ENCODE measurements at places on chromosomes 5 and 9. TPM values are rescaled to one million over a fixed set of nuclear protein-coding genes. Genes with fewer than 3 reads are reported as not detected.
A peak's percentile ranks its signal among the peaks of the same experiment; 100 is the strongest.

DNA sequence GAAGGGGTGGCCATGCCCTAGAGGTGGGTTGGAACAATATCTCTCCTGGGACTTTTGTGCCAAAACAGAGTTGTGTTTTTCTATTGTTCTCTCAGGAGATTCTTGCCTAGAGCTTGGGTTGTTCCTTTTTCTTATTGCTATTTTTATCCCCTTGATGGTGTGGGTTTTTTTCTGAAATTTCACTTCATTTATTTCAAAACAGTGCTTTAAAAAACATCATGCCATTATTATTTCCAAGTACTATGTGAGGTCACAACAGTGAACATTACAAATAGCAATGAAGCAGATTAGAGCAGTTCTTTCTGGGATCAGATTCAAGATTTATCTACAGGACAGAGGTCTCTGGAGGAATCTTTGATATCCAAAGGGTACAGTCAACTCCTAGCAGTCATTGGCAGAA, 76.6 kb downstream of the ACTBL2 start:
- DNase-seq: no peak

DNA sequence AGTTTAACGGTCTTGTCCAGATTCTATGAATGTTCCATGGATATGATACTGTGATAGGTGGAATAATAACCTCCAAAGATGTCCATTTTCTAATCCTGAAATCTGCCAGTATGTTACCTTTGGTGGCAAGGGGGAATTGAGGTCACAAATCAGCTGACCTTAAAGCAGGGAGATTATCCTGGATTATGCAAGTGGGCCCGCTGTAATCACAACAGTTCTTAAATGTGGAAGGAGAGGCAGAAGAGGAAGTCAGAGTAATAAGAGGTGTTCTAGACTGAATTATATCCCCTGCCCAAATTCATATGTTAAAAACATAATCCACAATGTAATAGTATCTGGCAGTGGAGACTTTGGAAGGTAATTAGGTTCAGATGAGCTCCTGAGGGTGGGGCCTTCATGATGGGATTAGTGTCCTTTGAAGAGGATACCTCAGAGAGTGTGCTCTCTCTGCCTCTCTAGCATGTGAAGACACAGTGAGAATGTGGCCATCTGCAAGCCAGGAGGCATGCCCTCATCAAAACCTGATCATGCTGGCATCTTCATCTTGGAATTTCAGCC, 47.6 kb upstream of the ZFAND5 start:
- no peak for DNase-seq

DNA sequence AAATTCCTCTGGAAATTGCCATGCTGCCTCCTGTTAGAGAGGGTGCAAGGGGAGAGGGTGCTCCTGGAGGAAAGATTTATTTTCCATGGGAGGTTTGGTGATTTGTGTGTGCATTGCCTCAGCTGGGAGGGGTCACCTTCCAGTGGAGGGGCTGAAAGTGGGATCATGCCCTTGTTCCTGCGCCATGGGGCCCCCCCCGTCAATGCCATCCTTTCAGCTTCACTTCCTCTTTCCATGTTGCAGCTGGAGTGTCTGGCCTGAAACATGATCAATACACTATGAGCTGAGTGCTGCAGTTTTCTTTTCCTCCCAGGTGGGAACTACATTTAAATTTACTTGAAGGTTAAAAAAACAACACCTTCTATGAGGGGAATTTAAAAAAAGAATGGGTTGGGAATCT, 176.8 kb downstream of the MELK start:
- no peak for DNase-seq

DNA sequence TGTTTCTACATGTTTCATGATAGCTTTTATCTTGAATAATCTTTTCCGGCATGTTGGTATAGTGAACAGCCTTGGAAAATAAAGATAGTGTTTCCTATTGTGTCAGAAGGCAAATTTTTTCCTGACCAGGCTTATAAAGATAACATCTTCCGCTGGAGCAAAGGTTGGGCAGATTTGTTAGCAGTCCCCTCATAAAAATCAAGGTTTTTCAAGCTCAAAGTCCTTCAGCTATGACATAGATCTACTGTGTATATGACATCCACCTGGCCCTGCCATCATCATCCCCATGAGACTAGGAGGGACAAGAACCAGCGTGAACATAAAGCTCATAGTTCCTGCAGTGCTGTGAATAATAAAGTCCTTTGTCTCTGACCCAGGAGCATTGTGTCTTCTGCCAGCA, 30.4 kb upstream of the OTULINL start:
- no peak for DNase-seq

GRCh38 chr5:138096363-138096762, 12.5 kb downstream of the WNT8A start:
- DNase-seq: no peak

DNA sequence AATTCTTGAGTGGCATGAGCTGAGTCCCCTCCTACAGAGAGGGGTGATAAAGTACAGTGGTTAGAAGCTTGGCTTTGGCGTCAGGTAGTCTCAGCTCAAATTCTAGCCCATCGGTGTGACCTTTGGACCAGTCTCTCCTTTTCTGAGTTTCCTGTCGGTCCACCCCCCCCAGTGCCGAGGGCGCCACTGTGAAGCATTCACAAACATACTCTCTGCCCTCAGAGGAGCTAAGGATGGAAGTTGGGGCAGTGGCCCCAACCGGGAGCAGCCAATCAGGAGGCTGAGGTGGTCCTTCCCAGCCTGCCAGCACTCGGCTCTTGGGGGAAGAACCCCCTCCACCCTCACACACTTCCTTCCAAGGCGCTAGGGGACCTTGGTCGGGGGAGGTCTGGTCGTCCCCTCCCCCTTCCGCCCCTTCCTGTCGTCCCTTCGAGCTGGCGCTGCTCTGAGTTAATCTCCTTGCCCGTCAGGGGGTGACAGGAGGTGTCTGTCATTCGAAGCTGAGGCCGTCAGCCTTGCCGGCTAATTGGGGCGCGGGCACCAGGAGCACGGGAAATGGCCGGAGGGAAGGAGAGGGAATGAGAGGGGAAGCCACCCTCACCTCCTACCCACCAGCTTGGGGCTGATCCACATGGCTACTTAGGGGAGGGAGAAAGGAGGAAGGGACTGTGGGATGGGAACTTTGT, 53.0 kb downstream of the CXXC5 start:
- no peak for DNase-seq

DNA sequence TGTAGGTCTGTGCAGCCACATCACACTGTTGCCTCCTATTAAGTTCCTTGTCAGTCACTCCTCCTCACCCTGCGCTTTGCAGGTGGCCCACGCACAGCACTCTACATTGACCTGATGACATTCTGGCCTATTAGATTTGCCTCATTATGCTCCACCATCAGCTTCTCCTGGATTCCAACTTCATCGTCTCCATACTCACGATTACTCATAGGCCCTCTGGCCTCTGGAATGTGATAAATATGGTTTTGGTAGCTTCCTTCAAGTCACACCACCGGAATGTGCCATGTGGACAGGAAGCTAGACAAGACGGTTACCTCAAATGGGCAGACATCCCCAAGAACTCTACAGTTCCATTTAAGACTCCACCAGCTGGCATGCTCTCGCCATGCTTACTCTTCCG, 158.0 kb upstream of the LHFPL2 start:
- DNase-seq: no peak

- DNase-seq: no peak
These were observed 56.2 kb upstream of the GCNT4 start for GRCh38 chr5:75108515-75108914.

DNA sequence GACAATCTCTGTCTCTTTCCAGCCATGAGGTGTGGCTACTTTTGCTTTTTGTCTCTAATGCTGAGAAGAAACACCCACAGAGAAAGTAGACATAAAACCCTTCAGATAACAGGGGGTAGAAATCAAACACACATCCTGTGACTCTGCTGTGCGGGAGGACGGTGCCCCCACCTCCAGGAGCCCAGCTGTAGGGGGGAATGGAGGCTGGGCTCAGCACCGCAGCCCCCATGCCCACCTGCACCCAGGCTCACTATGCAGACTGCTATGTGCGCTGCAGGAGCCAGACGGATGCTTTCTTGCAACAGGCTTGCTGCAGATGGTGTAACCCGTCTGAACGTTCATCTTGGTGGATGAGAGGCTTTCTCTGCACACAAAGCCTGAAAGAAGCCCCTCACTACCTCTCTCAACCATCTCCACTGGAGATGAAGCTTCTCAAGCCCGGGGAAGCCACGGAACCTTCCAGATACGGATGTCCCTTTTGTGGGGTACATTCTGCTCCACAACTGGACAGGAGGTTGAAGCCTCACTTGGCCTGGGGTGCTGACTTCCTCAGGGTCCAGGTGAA, 207.2 kb downstream of the GADD45G start:
- no peak for DNase-seq

GRCh38 chr9:134575103-134575900, 66.3 kb upstream of the COL5A1 start:
- DNase-seq: no peak

DNA sequence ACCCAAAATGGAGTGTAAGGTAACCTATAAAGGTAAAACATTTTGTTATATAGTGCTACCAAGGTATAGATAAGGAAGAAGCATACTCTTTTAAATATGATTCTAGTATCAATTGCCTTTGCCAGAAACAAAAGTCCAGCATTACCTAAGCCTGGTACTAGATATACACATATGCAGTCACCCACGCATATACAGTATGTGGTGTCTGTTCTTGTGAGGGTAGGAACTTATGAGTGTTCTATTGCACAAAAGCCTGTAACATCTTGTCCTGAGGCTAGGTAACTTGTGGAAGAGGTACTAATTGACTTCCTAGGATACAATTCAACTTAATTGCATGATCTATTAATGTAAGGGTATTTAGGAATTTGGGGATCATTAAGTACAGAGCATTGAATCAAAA, 31.3 kb upstream of the IFNE start:
- DNase-seq: no peak

DNA sequence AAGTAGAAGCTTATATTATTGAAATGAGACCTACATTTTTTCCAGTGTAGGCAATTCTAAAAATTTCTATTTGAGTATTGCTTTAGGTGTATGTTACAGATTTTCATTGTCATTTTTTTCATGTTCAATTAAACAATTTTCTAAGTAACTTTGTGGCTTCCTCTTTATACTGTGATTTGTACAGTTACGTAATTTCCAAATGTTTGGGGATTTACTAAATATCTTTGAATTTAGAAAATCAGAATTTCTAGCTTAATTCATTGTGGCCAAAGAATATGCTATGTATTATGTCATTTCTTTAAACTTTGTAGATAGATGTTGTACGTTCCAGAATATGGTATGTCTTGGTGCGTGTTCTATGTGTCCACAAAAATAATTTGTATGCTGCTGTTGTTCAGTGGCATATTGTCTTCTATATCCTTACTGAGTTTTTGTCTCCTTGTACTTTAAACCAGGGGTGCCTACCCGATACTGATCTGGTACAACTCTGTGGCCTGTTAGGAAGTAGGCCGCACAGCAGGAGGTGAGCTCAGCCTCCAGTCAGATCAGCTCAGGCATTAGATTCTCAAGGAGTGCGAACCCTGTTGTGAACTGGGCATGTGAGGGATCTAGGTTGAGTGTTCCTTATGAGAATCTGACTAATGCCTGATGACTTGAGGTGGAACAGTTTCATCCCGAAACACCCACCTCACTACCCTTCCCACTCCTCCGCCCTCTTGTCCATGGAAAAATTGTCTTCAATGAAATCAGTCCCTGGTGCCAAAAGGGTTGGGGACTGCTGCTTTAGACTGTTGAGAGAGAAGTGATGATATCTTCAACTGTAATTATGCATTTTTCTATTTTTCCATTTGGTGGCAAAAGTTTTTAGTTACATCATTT, 63.5 kb downstream of the UBE2R2 start:
- no peak for DNase-seq

GRCh38 chr9:108053555-108054061, 564.0 kb upstream of the KLF4 start:
- peak; percentile 56 for DNase-seq

- no peak for DNase-seq
These were observed 122.6 kb upstream of the IRX2 start for GRCh38 chr5:2874099-2874498.

GRCh38 chr9:133354766-133355165, 1.5 kb downstream of the SURF1 start:
- no peak for DNase-seq

- no peak for DNase-seq
These were observed 655.2 kb downstream of the PDE4D start for GRCh38 chr5:59238126-59238902.

PCDHB10 gene
- 2.0 TPM for total RNA-seq

SH3GL2 gene
- total RNA-seq: 1.3 TPM

CMYA5 gene
- total RNA-seq: 2.0 TPM

PCAT7 gene
- total RNA-seq: 0.30 TPM

TMEM215 gene
- total RNA-seq: 0.09 TPM

C5 gene
- 22.1 TPM for total RNA-seq

SPATA31E1 gene
- not detected for total RNA-seq

FIBCD1 gene
- total RNA-seq: 1.3 TPM

PSD2 gene
- total RNA-seq: not detected

FABP6 gene
- 4.9 TPM for total RNA-seq

ALDH7A1 gene
- total RNA-seq: 23.7 TPM

PCDHGA6 gene
- 3.2 TPM for total RNA-seq

CCDC171 gene
- total RNA-seq: 2.9 TPM
